ENCODE measurements at places on chromosomes 1 and 21.
A peak's percentile ranks its signal among the peaks of the same experiment; 100 is the strongest.

GRCh38 chr1:54397090-54397591, 9.1 kb downstream of the SSBP3 start:
- no peak for DNase-seq

- no peak for DNase-seq
Observed at GRCh38 chr1:89578946-89579684, 53.8 kb upstream of the LRRC8C start.

- peak; percentile 64 for DNase-seq
Observed at GRCh38 chr1:203672346-203672745, 45.7 kb downstream of the ATP2B4 start.

GRCh38 chr1:219958875-219959417, 30.6 kb upstream of the SLC30A10 start:
- no peak for DNase-seq

DNA sequence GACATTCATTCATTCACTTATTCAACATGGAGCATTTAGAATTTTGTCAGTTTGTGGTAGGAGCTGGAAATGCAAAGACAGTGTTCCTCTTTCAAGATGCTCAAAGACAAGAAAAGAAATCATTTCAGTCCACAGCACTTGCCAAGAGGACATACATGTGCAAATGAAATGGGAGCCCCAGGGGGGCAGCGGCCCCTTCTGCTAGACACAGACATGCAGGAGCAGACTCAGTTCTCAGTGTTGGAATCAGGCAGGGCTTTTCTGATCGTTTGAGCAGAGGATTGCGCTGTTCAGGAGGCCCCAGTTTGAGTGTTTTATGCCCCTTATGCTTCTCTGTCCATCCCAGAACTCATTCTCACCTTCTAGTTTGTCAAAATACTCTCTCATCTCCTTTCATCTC, 35.6 kb upstream of the VASH2 start:
- no peak for DNase-seq

DNA sequence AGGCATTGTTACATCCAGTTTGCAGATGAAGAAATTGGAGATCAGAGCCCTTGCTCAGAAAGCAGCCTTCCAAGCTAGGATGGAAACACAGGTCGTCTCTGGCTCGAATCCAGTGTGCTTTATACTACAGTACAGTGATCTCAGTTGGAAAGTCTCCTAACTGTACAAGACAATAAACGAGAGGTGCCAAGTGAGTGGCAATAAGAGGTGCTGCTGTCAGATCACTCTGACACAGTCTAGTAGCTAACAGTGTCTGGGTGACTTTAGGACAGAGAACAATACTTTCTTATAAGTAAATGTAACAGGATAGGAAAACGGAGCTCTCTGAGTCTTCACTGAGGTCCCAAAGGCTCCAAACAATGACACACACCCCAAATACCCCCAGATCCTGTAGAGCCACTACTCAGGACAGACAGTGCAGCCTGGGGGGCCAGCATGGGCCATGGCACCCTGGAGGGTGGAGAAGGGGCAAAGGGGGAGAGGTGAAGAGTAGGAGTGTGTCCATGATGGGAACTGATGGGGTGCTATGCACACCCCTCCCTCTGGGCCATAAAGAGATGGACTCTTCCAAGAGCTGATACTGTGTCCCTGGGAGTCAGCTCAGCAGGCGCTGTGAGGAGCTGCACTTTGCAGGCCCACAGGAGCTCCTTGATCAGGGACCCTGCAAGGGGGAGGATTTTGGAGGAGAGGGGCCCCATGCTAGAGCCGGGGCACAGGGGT, 3.3 kb downstream of the SH3BGR start:
- DNase-seq, result no peak

GRCh38 chr1:168688644-168689326, 40.2 kb downstream of the DPT start:
- DNase-seq, result no peak

DNA sequence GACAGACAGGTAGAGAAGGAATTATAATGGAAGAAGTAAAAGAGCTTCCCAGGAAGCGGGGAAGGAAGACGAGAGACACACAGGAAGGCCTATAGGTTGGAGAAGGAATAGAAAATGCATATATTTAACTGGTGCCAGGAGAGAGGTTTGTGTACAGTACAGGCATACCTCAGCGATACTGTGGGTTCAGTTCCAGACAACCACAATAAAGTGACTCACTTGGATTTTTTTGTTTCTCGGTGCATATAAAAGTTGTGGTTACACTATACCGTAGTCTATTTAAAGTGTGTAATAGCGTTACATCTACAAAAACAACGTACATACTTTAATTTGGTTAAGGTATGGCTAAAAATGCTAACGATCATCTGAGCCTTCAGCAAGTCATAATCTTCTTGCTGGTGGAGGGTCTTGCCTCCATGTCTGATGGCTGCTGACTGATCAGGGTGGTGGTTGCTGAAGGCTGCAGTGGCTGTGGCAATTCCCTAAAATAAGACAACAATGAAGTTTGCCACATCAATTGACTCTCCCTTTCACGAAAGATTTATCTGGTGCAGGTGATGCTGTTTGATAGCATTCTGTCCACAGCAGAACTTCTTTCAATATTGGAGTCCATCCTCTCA, 16.0 kb downstream of the YARS1 start:
- DNase-seq, result no peak

- DNase-seq, result no peak
Observed at GRCh38 chr1:105485207-105485606, 1571.3 kb upstream of the PRMT6 start.

GRCh38 chr1:69553726-69554125, 14.0 kb upstream of the LRRC7 start:
- no peak for DNase-seq

- no peak for DNase-seq
Observed at GRCh38 chr1:102588536-102588935, 519.8 kb downstream of the COL11A1 start.

GRCh38 chr1:203368624-203369451, 17.9 kb upstream of the FMOD start:
- peak; percentile 60 for DNase-seq

DNA sequence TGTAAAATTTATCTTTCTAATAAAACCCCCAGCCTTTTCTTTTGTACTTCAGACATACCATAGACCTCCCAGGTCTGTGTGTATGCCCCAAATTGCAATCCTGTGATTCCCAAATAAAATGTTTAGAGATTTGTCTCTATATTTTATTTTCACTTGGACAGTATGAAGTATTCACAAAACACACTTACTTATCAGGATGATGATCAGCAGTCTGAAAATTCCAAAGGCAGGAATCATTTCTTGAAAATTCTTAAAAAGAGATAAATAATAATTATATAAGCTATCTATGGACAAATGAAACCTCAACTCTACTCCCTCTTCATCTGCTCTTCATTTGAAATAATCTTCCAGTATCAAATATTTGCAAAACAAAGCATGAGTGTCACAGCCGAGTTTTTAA, 11.6 kb upstream of the GJA9 start:
- no peak for DNase-seq

DNA sequence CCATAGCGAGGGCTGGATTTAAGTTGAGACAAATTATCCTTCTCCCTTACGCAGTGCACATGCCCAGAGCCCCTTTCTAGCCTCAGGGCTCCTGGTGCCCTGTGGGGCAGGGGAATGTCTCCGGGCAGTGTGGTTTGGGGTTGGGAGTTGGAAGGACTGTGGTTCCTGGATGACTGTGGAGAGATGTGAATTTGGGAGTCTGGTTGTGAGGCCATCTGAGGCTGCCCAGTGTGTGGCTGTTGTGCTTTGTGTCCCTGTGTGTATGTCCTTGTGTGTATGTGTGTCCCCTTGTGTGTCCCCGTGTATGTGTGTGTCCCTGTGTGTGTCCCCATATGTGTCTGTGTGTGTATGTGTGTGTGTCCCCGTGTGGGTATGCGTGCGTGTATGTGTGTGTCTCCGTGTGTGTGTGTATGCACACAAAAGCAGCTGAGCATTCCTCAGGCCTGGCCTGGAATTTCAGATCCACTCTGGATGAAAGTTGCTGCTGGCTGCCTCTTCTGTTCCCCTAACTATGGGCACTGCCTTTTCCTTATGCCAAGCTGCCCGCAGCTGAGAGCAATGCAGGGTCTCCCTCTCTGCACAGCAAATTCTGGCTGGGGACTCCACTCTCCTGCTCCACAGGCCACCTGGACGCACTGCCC, 65.4 kb downstream of the UBIAD1 start:
- DNase-seq, result no peak

DNA sequence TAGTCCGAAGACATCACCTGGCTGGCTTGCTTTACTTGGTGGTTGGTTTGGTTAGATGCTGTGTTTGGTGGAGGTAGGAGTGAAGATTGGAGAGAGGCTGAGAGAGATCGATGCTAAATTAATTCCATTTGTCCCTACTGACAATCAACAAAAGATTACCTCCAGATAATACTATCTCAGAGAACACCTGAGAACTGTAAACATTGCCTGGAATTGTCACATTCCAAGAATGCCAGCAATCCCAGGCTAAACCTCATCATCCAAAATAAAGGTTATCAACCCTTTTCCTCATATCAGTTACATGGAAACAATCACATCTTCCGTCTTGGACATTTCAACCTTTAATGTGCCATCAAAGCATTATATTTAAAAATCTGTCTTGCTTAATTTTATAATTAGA, 141.0 kb downstream of the GRIK1 start:
- no peak for DNase-seq

GRCh38 chr1:24557711-24558131, 1.8 kb downstream of the NCMAP start:
- DNase-seq, result no peak

- DNase-seq, result no peak
Observed at GRCh38 chr1:207312604-207312920, 8.9 kb upstream of the CD55 start.

DNA sequence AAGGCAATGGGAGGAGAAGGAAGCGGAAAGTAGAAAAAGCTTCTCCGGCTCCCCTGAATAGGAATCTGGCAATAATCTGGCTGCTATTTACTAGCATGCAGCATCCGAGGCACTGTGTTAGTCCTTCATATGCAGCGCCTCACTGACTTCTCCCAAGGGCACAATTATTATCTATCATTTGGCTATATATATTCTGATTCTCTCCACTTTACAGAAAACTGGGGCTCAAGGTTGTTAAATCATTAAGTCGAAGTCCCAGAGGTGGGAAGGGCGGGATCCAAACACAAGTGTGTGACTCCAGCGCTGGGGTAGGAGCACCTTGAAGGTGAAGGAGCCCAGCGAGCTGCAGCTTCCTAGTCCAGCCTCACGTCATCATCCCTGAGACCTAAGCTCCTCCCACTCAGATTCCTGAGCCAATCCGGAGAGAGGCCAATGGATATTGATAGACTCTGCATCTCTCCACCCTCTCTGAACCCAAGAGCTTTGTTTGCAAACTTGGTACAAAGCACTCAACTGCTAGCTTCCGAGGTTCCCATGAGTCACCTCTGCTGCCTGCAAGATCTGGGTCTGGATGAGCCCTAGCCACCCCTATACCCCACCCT, 16.6 kb upstream of the EYA3 start:
- DNase-seq, result no peak

- no peak for DNase-seq
Observed at GRCh38 chr1:243942196-243943150, 92.4 kb upstream of the AKT3 start.

DNA sequence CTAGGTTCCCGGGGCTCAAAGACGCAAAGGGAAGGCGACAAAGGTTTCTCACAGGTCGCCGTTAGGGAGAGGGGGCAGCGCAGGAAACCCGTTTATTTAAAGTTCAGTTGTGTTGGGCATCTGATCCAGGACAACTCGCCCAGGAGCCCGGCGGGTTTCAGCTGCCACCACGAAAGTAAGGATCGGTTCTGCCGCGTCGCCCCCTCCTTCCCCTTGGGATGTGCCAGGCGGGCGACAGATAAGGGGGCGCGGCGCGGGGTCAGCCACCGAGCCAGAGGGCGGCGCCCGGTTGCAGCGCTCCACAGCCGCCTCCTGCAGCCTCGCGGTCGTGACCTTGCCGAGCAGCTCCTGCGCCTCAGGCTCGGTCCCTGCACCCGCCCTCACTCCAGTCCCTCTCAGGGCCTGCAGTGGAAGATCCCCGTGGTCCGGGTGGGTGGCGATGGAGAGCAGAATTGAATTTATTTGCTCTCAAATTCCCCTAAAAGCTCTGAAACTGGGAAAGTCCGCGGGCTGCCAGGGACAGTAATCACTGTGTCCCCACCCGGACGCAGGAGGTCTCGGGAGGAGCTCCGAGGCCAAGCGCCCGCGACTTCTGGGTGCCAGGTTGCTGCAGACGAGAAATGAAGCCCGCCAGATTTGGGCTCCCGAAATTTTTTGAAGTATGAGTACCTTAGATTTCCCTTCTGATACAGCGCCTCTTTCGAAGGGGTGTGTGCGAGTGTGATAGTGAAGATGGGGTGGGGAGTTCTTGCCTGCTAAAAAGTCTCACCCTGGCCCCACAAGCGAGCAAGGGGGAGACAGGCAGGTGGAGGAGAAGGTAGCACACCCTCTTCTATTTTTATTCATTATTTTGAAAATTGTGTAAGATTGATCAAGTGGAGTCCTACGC, 28.4 kb upstream of the NFIA start:
- no peak for DNase-seq

- no peak for DNase-seq
Observed at GRCh38 chr1:145740269-145740668, 21.0 kb downstream of the CD160 start.

DNA sequence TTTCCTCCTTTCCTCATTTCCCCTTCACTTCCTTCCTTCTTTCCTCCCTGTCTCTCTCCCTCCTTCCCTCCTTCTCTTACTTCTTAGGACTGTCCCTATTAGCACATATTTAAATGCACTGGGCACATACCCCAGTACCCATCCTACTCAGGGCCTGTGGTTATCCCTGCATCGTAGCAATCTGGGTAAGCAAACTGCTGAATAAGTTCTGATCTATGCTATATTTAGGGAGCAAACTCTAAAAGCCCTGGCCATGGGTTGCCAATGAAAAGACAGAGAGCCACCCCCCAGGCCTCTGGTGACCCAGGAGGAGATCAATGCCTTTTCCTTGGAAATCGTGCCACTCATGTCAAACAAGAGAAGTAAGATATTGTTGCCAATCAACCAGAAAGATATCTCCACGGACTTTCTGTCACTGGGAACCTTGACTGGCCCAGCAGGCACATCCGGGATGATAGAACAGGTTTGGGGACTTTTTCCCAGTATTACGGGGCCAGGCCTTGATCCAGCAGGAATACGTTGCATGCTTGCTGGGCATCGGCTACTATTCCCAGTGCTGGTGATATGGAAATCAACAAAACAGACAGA, 5.4 kb downstream of the FAM3B start:
- DNase-seq, result no peak

- no peak for DNase-seq
Observed at GRCh38 chr1:44939061-44939460, 47.3 kb downstream of the EIF2B3 start.

GRCh38 chr1:184563308-184563707, 176.5 kb downstream of the C1orf21 start:
- no peak for DNase-seq

DNA sequence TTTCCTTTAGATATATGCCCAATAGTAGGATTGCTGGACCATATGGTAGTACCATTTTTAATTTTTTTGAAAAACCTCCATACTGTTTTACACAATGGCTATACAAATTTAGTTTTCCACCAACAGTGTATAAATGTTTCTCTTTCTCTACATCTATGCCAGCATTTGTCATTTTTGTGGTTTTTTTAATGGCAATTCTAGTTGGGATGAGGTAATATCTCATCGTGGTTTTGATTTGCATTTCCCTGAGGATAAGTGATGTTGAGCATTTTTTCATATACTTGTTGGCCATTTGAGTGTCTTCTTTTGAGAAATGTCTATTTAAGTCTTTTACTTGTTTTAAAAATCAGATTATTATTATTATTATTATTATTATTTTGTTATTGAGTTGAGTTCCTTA, 35.5 kb downstream of the PLA2G4A start:
- no peak for DNase-seq

GRCh38 chr1:30758785-30759380, 1.3 kb upstream of the LAPTM5 start:
- no peak for DNase-seq
